ENCODE measurements at places on chromosomes 6 and 20.

GRCh38 chr20:47368301-47368700 lies 11.8 kb upstream of the ZMYND8 start:
- DNase-seq, result no peak

- no peak for DNase-seq
These were observed 4.5 kb upstream of the COL9A3 start for GRCh38 chr20:62812181-62812906.

GRCh38 chr6:159312206-159312605 lies 143.0 kb downstream of the FNDC1 start:
- no peak for DNase-seq

DNA sequence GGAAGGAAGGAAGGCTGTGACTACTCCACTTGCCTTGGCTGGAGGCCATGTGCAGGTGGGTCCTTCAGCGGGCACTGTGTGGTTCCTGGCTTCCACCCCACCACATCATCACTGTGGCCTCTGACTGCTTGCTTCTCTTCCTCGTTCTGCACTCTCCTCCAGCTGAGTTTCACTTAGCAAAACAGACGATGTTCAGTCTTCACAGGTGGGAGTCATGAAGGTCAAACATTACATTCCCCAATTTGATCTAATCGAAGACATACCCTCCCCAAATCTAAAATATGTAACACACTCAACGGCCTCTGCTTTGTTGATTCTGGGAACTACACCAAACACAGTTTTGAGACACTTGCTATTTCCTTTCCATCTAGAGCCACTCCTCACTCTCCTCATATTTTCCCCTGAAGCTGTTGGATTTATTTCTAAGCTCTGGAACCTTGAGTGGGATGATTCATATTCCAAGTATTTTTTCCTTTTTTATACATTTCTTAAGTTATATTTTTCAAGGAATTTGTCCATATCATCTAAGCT lies 132.5 kb upstream of the FOXA2 start:
- no peak for DNase-seq

- no peak for DNase-seq
These were observed 66.3 kb downstream of the ATXN1 start for GRCh38 chr6:16694781-16695578.

- no peak for DNase-seq
These were observed 113.9 kb upstream of the DOK5 start for GRCh38 chr20:54361475-54361874.

- DNase-seq, result no peak
These were observed 138.4 kb downstream of the EYA2 start for GRCh38 chr20:47032933-47033578.

DNA sequence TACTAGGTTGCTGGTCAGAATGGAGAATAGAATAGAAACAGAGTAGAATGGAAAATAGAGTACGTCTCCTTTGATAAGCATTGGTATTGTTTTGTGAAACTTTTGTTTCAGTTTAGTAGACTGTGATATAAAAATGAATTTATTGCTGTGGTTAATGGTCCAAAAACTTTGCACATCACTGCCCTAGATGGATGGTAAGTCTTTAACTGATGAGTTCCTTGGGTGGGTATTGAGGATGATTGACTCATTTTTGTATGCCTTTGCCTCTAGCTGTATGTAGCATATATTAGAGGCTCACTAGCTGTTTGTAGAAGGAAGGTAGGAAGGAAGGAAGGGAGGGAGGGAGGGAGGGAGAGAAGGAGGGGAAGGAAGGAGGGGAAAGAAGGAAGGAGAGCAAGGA lies 48.3 kb downstream of the ZDHHC14 start:
- no peak for DNase-seq

- no peak for DNase-seq
These were observed 94.6 kb downstream of the CD109 start for GRCh38 chr6:73790574-73790973.

DNA sequence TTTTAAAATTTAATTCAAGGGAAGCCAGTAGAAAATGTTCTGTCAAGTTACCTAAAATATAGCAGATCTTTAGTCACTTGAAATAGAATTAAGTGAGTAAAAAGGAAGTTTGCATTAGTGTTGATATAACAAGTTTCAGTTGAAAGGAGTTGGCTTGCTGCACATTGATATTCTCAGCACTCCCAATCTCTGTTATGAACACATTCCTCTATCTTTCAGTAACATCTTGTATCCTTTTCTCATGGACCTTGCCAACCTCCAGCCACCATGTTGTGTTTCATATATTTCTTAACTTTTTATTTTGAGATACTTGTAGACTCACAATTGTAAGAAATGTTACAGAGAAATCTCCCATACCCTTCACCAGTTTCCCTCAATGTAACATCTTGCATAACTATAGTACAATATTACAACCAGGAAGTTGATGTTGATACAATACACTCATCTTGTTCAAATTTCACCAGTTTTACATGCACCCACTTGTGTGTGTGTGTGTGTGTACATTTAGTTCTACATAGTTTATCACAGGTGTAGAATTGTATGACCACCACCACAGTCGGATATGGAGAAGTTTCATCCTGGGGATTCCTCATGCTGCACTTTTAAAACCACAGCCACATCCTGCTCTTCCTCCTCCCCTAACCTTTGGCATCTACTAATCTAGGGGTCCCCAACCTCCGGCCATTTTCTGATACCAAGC lies 20.2 kb upstream of the PAQR8 start:
- DNase-seq, result no peak

DNA sequence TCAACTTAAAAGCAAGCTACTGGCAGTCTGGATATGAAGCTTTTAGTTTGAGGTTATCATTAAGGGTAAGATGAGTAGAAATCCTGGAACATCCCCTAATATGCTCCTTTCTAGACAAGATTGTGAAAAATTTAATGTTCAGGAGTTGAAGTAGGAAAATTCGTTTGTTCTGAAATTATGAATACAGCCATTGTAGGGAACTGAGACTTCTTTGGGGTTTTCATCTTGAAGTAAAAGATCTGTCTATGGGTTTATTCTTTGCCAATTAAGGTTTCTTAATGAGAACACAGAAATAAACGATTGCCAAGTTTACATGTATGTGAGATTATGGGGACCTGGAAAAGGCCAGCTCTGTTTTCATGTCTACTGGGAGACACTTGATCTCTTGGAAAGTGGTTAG lies 225.6 kb upstream of the MOCS1 start:
- DNase-seq, result no peak

DNA sequence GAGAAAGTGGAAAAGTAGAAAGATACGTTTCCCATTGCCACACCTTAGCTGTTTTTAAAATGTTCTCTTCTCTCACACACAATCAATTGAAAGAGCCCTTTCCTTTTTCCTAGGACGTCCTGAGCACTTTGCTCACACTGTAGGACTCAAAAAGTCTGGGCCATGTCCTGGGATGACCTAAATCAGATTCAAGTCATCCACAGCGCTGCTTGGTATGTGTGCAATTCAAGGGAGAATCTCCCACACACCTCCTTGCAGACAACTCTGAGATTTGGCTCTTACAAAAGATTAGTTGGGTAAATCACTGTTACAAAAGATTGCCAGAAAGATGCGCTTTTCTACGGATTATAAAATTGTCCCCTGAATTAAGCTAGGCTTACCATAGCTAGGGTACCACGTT lies 130.1 kb downstream of the RNASET2 start:
- DNase-seq, result no peak

GRCh38 chr6:64081453-64081852 lies 445.9 kb downstream of the PHF3 start:
- DNase-seq, result no peak

- no peak for DNase-seq
These were observed 79.0 kb upstream of the ATXN1 start for GRCh38 chr6:16840291-16840690.

- DNase-seq, result no peak
These were observed 205.6 kb downstream of the ALDH8A1 start for GRCh38 chr6:134744301-134744700.

GRCh38 chr6:20148433-20148832 lies 63.8 kb downstream of the MBOAT1 start:
- no peak for DNase-seq

DNA sequence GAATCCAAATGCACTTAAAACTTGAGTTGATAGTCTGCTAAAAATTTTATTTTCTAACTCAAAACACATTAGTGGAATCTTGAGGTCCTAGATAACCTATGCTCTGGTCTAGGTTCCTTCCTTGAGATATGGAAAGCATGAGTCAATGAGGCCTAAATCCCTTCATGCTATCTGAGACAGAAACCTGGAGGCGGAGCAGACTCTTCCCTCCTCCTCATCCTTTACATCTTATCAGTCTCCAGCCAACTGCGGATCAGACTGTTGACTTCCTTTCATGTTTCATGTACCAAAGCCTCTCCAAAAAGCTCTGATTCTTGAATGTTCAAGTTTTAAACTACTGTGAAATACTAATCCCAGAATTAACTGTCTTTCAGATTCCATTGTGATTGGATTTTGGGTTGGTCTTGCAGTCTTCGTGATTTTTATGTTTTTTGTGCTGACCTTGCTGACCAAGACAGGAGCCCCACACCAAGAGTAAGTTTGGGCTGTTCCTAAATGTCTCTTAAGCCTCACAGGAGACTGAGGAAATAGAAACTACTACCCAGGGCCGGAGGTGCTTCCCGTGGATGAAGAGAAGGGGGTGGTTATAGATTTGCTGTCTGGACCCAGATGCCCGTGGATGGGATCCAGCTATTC lies 29.1 kb downstream of the MRAP2 start:
- DNase-seq, result no peak

DNA sequence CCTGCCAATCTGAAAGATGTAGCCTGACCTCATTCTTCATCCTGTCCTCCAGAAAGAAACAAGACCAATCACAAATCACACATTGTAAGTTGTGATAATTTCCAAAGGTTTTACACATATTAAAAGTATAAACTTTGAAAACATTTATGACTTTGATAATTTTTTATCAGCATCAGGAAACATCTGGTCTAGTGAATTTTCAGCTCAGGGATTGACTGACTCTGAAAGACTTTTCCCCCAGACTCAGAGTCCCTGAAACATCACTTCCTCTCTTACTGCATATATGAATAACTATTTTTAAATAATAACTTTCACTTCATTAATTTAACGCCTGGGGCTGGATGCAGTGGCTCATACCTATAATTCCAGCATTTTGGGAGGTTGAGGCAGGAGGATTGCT lies 48.5 kb upstream of the SSTR4 start:
- no peak for DNase-seq

GRCh38 chr6:141267420-141267819 lies 865.3 kb upstream of the GJE1 start:
- DNase-seq, result no peak

DNA sequence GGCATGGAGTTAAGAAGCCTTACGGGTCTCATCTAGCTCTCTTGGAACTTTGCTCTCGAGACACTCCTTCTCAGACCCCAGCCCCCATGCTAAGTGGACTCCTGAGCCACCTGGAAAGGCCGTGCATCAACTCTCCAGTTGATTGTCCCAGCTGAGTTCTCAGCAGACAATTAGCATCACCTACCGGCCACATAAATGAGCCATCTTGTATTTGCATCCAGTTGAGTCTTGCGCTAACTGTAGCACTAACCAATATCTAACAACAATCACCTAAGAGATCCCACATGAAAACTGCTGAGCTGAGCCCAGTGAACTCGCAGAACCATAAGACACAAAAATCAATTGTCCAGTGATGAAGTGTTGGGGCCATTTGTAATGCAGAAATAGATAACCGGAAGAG lies 49.7 kb downstream of the PCNA start:
- DNase-seq, result no peak

DNA sequence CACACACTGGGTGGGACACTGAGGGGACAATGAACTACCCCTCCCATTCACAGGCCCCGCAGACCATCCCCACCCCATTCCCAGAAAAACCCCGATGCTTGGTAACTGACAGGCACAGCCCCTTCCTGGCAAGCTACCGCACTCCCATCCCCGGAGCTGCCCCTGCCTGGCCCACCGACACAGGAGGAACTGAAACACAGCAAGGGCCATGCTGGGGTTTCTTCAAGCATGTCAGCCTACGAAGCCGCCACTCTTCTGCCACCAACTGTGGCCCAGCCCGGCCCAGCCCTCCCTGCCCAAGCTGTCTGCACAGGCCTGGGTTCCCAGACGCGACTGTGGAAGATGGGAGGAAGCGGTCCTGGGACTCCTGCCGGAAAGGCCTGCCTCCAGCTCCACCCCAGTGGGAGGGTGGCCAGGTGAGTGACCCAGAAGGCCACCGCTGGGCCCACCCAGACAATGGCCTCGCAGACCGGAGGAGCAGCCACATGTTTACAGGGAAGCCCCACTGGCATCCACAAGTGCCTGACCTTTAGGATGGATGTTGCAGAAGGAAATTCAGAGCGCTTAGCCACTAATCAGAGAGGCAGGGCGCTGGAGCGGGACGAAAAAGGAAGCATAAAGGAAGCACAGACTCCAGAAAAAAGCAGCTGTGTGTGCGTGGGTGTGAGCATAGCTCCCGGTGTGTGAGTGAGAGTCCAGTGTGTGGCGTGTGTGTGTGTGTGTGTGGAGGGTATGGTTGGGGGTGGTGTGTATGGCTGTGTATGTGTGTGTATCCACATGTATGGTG lies 91.6 kb downstream of the PRND start:
- DNase-seq, result no peak

GRCh38 chr6:137761072-137761471 lies 106.0 kb upstream of the TNFAIP3 start:
- no peak for DNase-seq

- DNase-seq, result no peak
These were observed 31.1 kb downstream of the SERPINB6 start for GRCh38 chr6:2940010-2940850.

- no peak for DNase-seq
These were observed 78.5 kb upstream of the FAM184A start for GRCh38 chr6:119156757-119157505.

DNA sequence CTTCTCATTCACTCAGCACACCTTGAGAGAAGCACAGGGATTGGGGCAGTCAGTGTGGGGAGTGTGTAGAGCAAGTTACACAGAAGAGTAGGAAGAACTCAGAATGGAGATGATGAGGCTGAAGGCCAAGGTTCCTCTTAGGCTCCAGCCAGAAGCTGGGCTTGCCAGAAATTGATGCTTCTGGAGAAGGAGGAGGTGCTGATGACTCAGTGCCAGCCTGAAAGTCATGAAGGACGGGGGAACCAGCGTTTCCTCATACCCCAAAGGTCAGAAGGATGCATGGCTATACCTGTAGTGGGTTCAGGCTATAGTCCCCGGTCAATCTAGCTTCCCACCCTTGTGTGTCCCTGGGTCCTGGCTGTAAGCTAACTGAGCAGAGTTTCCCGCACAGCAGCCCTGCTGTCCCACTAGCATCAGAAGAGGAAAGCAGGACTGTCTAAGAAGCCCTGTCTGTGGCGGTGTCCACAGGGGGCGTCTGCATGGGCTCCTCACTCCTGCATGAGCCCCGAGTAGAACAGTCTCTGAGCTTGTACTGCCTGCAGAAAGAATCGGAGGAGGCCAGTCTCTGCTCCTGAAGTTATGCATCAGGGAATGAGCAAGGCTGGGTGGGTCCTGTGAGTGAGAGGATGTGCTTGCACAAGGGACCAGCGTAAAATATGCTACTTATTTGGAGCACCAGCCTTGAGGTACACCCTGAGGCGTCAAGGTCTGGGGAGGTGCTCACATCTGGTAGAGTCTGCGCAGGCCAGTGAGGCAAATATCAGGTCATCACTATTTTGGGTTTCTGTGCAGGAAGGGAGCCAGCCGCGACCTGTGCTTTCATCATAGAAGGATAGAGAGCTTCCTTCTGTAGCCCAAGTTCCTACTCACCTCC lies 148.5 kb downstream of the MRPL14 start:
- DNase-seq, result no peak

All from spinal cord (tissue), 10 donors.